ENCODE measurements at places on chromosomes 3 and 15.

GRCh38 chr3:49199239-49199899 is 28.0 kb downstream of the KLHDC8B start:
- no peak for DNase-seq

GRCh38 chr3:13792051-13792490 is 87.8 kb downstream of the WNT7A start:
- DNase-seq: no peak

DNA sequence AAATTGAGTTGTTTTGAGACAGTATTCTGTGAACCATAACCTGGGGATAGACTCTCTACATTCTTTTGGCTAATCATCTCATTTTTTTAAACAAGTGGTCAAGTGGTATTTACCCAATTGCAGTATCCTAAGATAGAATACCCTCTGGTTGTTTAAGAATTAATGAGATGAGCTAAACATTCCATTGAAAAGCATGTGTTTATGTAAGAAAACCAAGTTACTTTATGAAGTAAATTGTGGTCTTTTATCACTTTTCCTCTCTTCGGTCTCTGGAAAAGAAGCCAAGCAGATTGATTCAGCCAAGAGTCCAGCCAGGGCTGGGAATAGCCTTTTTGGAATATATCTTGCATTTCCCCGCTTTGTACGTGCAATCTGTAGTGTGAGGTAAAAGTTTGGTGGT is 185.7 kb upstream of the TOPAZ1 start:
- DNase-seq: no peak

- no peak for DNase-seq
Observed at GRCh38 chr3:152053866-152054265, 180.4 kb downstream of the SUCNR1 start.

- peak; percentile 51 for DNase-seq
Observed at GRCh38 chr3:191235331-191236314, 36.6 kb downstream of the OSTN start.

GRCh38 chr3:105253225-105253624 is 113.5 kb upstream of the ALCAM start:
- no peak for DNase-seq

DNA sequence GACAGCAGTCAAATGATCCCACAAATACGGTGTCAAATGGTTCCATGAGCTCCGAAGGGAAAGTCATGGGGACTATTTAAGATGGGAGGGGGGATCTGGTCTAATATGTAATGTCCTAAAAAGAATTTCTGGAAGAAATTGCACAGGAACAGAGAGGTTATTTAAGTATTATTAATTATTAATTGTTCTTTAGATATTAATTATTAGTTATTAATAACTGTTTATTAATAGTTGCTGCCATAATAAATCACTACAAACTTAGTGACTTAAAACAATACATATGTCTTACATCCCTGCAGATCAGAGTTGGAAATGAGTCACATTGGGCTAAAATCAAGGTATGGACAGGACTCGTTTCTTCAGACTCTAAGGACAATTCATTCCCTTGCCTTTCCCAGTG is 588.2 kb upstream of the NR2F2 start:
- DNase-seq: no peak

- DNase-seq: no peak
Observed at GRCh38 chr3:80556763-80557162, 789.0 kb upstream of the ROBO1 start.

DNA sequence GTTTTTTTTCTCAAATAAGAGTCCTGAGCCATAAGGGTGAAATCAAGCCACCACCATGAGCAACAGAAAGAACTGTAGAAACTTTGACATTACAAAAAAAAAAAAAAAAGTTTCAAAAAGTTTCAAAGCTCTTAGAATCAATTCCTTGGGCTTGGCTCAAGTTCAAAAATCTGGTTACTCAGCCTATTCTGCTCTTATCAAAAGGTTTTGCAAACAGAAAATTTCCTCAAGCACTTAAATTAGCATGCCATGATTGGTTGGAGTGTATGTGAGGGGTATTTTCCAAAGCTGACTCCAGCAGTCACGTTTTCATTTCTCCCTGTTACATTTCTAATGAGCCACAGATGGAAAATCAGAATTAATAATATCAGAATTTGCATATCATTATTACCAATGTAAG is 12.1 kb upstream of the PEX5L start:
- DNase-seq: no peak

- no peak for DNase-seq
Observed at GRCh38 chr3:173371848-173372487, 25.6 kb upstream of the NLGN1 start.

DNA sequence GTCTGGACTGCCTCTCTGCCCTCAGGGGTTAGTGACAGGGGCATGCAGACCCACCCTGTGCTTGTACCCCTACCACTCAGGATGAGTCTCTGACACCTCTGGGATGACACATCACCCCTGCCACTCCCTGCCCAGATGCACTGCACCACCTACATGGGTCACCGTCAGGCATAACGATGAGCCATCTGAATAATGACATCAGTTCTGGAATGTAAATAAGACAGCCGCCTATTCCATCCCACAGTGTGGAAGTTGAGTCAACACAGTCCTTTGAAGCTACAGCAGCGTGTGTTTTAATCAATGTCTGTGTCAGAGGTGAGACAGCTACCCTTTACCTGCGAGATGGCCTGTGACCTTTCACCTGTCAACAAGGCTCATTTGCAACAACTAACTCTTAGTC is 268.7 kb upstream of the ARRDC4 start:
- no peak for DNase-seq

DNA sequence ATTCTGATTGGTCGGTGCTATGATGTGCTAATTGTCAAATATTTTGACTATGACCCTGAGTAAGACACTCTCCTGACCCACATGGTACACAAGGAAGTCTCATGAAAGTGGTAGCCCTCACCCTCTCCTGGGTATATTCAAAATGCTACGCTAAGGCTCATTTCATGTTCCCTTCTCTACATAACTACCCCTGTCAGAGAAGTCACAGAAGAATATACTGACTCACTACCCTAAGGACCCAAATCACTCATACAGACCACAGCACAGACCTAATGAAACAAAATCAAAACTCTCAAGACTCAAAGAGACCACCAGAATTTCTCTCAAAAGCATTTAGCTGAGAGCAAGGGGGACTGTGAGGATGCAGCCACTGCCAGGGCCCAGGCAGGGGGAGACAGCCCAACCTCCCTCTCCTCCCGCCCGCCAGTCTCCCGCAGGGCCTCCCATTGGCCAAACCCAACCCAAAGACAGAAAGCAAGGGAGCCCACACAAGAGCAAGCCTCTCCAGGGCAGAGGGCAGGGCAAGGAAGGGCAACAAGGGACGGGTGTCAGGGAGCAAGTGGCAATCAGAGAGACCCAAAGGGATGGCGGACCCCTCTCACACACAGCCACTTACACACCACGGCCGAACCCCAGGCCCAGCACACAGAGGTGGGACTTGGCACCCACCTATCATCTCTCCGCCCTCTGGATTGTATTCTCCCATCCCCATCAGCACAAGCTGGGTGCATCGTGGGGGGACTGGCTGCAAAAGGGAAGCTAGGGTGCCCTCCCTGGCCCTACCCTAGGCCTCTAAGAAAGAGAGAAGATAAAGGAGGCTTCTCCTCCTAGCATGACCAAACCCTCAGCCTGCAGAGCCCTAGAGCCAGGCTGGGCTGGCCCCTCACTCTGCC is 41.6 kb downstream of the MEGF11 start:
- DNase-seq: no peak

GRCh38 chr3:115616461-115616860 is 6.8 kb upstream of the GAP43 start:
- no peak for DNase-seq

- no peak for DNase-seq
Observed at GRCh38 chr15:33638453-33638852, 327.7 kb downstream of the RYR3 start.

GRCh38 chr15:89414571-89414970 is 79.9 kb upstream of the POLG start:
- no peak for DNase-seq

DNA sequence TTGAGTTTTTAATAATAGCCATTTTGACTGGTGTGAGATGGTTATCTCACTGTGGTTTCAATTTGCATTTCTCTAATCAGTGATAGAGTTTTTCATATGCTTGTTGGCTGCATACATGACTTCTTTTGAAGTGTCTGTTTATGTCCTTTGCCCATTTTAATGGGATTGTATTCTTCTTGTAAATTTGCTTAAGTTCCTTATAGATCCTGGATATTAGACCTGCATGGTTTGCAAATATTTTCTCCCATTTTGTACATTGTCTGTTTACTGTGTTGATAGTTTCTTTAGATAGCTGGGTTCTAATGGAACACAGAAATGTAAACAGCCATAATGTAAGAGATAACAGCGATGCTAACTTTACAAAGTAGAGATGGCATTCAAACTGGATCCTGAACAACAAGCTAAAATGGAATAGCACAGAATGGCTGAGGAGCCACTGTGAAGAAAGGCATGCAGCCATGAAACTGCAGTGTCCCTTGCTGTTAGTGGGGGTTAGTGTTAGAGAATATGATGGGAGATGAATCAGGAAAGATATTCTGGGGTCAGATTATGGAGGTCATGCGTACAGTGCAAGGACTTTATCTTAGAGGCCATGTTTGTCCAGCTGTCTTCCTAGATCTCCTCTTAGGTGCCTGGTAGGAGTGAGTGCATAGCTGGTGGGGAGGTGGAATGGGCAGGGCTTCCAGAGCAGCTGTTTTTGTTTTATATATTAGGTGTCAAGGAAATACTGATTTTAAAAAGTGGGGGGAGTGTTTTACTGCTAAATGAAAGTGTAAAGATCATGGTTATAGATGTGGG is 48.1 kb downstream of the BBS4 start:
- no peak for DNase-seq

GRCh38 chr15:76253691-76254473 is 57.4 kb downstream of the ETFA start:
- no peak for DNase-seq

DNA sequence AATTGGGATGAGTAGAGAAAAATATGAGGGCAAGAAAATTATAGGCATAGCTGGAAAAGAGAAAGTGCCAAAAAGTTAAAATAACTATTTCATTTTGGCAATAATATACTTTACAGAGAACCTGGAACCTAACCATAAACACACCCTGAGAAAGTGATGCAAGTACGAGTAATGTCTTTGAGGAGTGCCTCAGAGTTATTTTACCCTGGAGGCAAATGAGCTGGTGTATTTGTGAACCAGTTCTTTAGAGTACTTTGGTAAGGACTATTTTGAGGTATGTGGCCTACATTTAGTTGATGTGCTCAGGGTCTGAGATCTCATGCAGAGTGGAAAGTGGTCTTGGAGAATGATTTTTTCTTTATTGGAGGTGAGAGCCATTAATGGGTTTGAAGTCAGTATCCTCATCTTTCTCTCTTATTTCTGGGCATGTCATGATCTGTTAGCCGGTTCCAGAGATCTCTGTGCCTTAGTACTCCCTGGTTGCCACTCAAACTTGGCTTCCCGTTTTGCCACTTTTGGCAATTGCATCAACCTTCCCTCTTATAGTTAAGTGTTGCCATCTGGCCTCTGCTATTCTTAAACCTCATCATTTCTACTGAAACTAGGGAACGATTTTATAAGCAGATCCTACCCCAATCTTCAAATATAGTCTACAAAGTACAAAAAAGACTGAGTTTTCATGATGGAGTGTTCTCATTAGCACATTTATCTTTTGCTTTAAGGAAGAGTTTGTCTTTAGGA is 145.7 kb downstream of the EPHA6 start:
- no peak for DNase-seq

DNA sequence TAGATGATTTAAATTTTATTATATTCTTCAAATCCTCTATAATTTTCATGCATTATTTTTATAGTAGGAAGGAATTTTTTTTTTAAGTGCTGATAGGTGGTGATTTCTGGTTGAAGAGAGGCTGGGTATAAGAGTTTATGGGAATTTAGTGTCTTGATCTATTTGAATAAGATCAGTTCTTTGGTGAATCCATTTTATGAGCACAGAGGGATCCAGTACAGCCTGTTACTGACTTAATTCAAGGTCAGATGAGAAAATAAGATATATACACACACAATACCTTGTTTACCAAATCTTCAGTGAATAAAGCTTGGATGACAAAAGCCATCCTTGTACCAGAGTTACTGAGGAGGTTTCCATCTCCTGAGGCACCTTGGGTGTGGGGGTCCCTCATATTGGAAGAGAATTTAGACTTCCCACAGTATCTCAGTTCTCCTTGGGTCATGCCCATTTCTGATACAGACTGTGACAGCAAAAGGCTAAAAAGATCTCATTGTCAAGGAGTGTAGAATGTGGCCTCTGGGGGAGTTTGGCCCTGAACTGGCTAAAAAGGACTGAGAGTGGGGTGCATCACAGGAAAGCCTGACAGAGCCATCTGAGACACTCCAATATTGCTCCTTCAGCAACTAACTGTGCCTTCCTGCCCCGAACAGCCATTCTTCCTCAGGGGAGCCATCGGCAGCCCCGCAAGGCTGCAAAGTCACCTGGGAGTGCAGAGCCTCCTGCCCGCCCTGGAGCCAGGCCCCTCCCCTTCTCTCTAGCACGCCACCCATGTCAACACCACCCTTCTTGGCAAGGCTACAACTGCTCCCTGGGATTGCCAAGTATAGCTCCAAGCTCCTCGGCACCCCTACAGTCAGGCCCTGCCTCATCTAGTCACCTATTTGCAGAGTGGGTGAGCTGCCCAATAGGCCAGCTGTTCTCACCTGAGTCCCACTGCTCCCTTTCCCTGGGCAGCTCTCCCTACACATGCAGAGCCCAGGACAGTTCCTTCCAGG is 43.1 kb upstream of the HACD2 start:
- no peak for DNase-seq

GRCh38 chr3:14780927-14781507 is 37.7 kb upstream of the FGD5 start:
- DNase-seq: peak; percentile 41

DNA sequence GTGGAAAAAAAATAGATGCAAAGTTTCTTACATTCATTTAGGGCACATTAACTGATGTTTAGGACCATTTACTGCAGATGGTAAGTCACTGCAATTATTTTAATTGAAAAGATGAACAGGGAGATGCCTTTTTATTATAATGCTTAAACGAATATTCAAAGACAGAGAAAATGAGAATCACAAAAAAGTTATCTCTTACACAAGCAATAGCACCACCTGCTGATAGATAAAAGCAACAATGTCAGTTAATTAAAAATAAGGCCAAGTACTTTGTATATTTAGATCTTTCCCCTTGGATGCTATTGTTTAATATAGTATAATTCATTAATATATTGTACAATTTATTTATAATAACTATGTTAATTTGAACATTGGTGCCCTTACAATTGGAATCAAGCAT is 55.9 kb downstream of the IFT80 start:
- DNase-seq: no peak

- no peak for DNase-seq
Observed at GRCh38 chr3:71591101-71591500, 7.6 kb upstream of the FOXP1 start.

DNA sequence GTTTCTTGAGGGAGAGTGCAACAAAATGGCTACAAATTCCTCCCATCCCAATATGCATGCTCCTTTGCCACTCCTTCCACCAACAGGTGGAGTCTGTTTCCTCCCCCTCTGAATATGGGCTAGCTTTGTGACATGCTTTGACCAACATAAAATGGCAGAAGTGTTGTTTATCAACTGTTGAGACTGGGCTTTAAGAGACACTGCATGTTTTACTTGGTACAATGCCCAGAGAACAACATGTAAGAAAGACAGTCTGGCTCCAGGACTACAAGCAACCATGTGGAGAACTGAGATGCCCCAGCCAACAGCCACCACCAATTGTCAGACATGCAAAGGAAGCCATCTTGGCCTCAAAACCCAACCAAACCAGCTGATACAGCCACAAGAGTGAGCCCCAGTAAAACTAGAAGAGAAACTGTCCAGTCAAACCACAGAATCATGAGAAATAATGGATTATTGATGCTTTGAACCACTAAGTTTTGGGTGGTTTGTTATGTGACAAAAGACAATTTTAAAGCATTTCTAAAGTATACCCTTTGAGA is 40.5 kb downstream of the NUDT16 start:
- DNase-seq: no peak
